MM.1S (cell line): ENCODE measurements at places on chromosomes 2 and 18.

DNA sequence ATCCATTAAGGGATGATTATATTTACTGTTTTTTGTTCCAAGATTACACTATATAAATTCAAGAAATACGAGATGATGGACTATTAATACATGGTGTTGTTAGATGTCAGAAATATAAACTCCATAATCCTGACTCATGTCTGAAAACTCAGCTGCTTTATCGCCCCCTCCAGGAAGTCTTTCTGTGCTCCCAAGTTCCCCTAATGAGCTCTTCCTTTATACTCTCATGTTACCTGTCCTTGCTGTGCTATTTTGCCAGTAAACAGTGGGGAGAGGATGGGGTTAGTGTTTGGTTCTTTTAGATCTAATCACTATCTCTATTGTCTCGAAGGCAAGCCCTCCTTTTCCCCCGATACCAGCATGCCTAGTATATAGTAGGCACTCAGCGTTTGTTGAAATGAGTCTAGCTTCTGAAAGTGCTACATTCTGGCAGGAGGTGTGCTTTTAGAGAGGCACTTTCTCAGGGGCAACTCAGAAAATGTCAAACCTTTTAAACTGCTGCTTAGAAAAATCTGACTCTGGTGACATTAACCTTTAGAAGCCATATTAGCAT, 21.4 kb upstream of the BARD1 start:
- no peak for DNase-seq

GRCh38 chr2:31693882-31694281, 113.1 kb upstream of the SRD5A2 start:
- no peak for DNase-seq

GRCh38 chr2:232476045-232476444, 11.6 kb downstream of the ECEL1 start:
- DNase-seq, result no peak

- no peak for DNase-seq
Measured at GRCh38 chr2:127678991-127679390, 3.7 kb upstream of the LIMS2 start.

- DNase-seq, result peak; percentile 16
Measured at GRCh38 chr18:57837917-57838548, 34.9 kb upstream of the ATP8B1 start.

- DNase-seq, result no peak
Measured at GRCh38 chr18:8825729-8826375, 120.5 kb downstream of the MTCL1 start.
